ENCODE measurements at places on chromosomes 5 and 9. TPM values are rescaled to one million over a fixed set of nuclear protein-coding genes. Genes with fewer than 3 reads are reported as not detected.

Gene SLCO4C1
- 0.09 TPM for total RNA-seq

DNA sequence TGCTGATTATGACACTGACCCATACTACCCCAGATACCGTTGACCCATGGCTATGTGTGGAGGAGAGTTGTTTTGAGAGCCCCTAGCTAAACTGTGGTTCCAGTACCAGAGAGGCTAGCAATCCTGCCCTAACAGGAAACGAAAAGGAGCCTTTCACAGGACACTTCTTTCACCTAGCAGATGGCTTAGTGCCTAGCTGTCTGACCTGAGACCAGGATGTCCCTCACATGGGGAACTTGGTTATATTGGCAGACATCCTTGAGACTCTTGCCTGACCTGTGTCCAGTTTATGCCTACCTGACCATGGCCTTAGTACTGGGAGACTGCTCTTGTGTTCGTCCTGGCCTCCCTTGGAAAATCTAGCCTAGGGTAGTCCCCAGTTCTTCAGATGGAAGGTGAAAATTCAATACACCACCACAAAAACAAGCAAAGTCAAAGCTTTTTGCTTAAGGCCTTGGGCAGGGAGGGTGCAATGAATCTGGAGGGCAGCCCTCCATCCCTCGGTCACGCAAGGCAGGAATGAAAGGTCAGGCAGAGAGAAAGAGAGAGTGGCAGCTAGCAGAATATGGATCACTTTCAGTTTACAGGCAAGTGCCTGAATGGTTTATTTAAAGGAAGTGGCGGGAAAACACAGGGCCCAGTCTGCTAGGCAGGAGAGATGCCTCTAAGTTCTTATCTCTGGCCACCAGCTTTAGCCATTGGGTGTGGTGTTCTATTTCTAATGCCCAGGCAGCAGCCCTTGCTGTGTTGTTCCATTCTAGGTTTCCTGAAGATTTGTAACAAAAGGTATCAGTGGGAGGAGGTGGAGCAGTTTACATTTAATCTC, 16.4 kb upstream of the ZNF474 start:
- no peak for DNase-seq

Gene CCDC192
- not detected for total RNA-seq

Gene PCDHGA3
- total RNA-seq = not detected

Gene PRRX2
- total RNA-seq = 0.66 TPM

Measured in CD8-positive, alpha-beta memory T cell (primary cell).